NK-92 treated with Interleukin-12 subunit alpha and Interleukin-12 subunit beta, amount 100 ng/mL, for 24 hours (cell line): ENCODE measurements at places on chromosomes 5 and 9.

- DNase-seq, result no peak
These were observed 74.7 kb downstream of the WWC1 start for GRCh38 chr5:168366116-168366515.

DNA sequence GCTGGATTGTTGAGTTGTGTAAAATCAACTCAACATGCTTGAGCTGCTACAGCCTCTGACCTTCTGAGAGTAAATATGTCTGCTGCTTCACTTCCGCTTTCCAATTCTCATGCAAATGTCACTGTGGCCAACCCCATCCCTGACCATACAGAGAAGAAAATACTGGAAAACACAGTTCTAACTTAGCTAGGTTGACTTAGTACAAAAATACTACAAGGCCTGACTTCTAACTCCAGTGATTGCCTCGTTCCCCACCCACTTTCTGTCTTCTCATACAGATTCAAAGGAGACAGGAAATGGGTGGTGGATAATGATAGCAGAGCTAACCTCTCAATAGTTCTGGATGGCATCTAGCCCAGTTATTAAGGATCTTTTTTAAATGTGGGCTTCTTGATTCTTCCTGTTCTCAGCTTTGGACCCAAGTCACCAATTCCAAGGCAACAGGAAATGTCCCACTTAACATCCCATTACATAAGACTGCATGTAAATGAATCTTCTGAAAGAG, 226.6 kb upstream of the SLC24A2 start:
- DNase-seq, result no peak

DNA sequence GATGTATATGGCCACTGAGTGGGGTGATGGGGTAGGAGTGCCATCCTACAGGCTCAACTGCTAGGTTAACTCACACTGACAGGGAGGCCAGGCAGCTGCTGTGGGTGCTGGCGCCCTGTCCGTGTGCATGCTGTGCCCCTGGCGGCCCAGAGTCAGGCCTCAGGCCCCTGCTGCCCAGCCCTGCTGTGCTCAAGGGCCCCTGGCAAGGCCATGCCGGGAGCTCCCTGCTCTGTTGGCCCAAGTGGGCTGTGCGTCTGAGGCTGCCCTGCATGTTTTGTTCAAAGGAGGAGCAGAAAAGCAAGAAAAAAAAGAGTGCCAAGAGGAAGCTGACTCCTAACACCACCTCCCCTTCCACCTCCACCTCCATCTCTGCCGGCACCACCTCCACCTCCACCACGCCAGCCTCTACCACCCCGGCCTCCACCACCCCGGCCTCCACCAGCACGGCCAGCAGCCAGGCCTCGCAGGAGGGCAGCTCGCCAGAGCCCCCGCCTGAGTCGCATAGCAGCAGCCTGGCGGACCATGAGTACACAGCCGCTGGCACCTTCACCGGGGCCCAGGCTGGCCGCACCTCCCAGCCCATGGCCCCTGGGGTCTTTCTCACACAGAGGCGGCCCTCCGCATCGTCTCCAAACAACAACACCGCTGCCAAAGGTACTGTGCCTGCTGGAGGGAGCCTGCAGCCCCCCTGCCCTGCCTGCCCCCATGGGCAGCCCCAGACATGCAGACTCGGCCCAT, 100.1 kb downstream of the PHF2 start:
- DNase-seq, result no peak

DNA sequence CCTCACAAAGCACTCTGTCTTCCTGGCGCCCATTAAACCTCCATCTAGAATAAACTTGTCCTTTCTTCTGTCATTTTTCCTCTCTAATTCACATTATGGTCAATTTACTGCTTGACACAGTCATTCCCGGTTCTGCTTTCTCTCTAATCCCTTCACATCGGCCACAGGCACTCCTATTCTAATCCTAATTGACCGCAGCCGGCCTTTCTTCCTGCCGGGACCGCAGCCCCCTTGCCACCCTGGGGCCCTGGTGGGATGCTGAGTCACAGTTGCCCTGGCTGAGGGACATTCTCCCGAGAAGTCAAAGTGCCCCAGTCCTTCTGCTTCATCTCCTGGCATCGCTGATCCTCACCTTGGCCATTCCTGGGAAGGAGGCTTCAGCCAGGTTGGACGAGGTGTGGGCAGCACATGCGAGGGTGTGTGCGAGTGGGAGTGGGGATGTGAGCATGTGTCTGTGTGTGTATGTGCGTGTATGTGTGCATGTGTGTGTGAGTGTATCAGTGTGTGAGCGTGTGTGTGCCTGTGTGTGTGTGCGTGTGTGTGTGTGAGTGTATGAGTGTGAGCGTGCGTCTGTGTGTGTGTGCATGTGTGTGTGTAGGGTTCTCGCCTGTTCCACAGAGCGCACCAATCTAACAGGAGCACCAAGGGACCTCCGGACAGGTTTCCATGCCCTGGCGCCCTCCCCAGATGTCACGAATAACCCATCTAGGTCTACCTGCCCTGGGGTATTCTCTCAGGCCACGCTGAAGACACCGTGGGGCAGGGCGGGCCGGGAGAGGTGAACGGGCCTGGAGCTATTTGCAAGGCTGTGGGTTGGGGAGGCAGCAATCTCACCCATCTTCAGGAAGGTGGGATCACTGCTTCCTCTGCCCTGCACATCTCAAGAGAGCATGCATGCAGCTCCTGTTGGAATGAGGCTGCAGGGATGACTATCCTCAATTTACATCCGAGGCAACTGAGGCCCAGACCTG, 191.2 kb downstream of the PAX5 start:
- DNase-seq, result no peak

DNA sequence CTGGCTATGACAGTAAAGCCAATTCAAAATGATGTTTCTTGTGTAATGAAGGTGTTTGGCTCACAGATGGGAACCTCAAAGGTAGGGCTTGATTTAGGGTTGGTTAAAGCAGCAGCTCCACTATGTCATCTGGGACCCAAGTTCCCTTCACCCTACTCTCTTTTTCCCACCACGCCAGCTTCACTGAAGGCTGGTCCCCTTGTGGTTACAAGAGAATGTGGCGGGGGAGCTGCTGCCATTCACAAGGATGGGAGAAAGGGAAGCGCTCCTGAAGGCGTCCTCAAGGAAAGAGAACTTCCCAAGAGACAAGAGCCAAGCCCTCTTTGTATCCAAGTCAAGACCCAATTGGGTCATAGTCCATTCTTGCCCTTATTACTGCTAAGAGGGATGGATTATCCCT, 72.7 kb downstream of the NTRK2 start:
- no peak for DNase-seq

- DNase-seq, result peak; percentile 80
These were observed 39.5 kb upstream of the NFIB start for GRCh38 chr9:14353222-14354056.

DNA sequence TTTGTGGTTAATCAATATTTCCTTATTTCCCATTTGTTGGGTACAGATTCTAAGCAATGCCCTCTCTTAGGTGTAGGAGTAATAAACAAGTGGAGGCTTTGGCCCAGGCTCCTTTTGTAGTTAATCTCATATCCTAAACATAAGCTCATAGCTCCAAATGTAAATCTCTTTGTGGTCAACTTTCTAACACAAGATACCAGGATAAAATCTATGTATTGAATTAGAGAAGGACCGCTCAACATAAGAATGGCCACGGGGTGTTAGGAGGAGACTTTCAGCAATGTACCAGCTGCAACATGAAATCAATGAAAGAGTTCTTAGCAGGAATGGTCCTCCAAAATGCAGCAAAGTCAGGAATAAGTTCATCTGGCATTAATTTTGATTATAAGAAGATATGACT, 334.5 kb upstream of the ITGA1 start:
- no peak for DNase-seq

DNA sequence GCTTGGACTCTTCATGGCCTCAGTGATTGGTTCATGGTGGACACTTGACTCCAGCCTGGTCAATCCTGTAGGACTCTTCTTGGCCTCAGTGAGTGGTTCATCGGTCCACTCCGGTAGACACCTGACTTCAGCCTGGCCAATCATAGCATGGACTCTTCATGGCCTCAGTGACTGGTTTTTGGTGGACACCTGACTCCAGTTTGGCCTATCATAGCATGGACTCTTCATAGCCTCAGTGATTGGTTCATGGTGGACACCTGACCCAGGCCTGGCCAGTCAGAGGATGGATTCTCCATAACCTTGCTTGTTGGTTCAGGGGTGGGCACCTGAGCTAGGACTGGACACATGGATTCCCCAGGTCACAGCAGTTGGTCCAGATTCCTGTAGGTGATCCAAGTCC, 106.0 kb upstream of the ERCC6L2 start:
- DNase-seq, result no peak

DNA sequence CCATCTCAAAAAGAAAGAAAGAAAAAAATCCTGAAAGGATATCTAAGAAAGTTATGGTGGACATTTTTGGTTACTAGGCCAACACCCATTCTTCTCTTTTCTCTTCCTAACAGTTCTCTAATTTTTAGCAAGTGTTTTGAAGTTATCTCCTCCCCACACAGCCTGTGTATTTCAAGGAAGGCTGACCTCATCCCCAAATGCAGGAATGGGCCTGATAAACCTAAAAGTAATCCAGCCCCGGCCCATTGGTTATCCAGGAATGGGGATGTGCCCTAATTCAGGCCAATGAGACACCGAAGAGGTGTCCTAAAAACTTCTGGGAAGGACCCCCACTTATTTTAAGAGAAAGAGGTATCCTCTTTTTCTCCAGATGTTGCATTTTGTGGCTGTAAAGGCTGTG, 46.6 kb downstream of the F2R start:
- DNase-seq, result no peak

- no peak for DNase-seq
These were observed 331.3 kb upstream of the CCNG1 start for GRCh38 chr5:163106098-163106497.

DNA sequence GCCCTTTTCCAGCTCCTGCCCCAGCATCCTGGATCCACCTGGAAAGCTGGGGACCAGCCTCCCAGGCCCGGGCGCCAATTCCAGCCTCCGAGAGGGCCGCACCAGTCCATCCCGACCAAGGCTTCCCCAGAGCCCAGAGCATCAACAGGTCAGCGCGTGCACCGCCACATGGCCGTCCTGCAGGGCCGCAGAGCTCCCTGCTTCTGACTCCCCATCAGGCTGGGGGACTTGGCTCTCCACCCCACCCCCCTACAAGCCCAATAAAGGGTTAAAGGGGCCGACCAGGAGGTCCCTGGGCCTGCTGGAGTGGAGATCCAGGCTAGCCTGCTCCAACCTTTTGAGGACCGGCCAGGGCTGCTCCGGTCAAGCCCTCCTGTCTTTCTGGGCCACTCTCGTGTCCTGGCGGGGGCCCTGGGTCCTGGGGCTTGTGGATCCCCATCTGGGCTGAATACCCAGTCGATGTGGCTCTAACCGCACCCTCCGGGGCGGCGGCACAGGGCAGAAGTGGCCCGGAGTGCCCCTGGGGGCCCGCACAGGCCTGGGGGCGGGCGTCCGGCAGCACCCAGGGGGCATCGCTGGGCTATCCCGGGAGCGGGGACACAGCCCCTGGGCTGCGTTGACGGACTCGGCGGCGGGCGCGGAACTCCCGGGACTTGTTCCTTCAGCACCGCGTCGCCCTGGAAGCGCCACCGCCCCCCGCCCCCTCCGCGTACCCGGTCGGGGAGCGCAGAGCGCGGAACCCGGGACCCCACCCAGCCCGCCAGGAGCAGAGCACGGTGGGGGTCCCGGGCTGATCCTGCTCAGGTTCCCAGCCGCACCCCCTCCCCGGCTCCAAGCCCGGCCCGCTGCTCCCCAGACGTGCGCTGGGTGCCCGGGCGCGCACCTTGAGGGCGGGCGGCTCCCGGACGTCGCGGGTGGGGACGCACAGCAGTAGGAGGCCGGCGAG, 590 bp downstream of the ENTPD2 start:
- no peak for DNase-seq

DNA sequence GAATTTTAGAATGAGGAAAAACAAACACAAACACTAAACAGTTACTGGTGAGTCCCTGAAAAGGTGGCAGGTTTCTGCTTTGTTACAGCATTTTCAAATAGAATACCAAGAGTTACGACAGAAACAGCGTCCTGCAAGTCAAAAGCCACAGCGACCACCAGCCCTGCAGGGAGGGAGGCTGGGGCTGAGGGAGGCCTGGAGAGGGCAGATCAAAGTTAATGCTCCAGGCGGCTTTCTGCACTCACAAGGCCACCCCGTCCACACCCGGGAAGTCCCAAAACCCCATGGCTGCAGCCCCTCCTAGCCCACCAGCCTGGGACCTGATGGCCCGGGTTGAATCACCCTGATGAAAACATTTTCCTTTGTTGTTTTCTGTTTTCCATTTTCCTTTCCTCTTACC, 29.3 kb downstream of the COL23A1 start:
- no peak for DNase-seq
